Activated CD8-positive, alpha-beta memory T cell treated with anti-CD3 and anti-CD28 coated beads for 1 hour (primary cell): ENCODE measurements at places on chromosomes 13 and 19.

DNA sequence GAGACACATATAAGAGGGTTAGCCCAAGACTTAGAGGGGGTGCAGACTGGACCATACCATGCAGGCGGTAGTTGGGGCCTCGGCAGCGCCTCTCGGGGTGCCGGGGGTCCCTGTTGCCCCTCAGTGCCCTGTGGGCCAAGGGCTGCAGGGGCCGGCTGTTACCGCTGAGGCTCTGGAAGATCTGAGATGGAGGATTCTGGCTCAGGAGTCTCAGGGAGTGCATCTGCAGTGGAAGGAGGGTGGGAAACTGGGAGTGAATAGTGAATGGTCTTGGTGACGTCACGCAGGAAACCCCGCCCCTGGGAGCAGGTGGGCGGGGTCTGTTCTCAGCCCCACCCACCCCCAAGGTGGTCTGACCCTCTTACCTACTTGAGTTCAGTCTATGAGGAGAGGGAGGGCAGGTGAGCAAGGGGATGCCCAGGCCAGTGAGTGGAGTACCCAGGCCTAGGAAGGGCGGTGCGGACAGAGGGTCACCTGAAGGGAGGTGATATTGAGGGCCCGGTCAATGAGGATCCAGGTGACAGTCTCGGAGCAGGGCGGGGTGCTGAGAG is 1.7 kb upstream of the DBP start:
- DNase-seq, result no peak

DNA sequence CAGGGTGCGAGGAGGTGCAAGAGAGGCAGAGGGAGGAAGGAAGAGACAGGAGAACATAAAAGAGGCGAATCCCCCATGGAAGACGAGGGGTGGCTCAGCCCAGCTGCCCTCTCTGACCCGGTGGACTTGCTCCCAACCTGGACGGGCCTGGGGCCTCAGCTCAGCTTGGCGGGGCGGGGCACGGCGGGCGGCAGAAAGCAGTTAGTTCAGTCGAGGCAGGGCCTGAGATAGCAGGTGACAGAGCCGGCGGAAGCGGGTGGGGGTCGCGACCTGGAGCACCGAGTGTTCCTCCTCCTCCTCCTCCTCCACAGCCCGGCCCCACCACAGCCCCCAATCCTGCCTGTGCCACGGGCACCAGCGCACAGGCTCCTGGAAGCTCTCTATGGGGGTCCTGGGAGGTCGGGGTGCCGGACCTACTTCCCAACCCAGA is 7.0 kb upstream of the CACTIN start:
- no peak for DNase-seq

GRCh38 chr13:31949486-31949885 is 82.1 kb upstream of the FRY start:
- no peak for DNase-seq

DNA sequence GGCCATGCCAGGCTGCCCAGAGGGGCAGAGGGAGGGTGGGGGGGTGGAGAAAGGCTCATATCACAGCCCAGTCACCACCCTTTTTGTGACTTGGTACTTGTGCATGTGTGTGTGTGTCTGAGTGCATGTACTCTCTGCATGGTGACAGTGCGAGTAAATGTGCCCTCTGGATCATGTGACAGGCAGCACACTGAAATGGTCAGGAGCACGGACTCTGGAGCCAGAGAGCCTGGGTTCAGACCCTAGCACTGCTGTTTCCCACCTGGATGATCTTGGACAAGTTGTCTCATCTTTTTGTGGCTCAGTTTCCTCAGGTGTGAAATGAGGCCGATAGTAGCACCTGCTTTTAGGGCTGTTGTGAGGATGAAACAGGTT is 2.0 kb downstream of the CIC start:
- DNase-seq, result no peak

DNA sequence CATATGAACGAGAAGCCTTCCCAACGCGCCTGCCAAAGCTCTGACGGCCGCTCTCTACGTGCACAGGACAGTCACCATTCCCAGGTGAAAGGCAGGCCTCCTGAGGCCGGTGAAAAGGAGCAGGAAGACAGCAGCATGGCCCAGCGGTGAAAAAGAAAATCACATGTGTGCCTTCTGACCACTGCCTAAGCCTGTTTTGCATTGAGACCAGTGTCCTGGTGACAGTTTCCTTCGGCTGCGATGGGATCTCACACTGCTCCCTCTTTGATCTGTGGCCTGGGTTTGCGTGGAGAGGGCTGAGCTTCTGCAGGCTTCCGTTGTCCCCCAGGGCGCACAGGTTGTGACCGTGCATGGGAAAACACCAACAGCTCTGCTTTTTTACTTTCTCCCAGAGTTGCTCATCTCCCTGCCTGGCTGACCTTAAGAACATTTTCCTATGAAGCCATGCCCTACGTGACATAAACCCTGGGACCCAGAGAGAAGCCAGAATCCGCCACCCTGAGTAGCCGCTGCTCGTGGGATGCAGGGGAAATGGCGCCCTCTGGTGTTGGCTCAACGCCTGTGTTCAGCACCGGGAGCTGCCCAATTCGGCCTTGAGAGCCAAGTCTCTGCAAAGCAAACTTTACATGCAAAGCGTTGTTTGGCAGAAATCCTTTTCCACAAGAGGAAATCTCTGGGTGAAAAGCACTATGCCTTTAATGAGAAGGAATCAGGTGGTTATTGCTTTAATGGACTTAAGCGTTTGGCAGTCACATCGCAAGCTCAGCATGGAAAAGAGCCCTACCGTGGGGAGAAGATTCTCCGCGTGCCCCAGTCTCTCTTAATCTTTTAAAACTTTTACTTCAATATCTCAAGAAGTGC is 112.2 kb upstream of the GPR12 start:
- peak; percentile 28 for DNase-seq
